CD4-positive, alpha-beta T cell treated with Interferon gamma for 1 hour (primary cell): ENCODE measurements at places on chromosomes 2 and 18.
A peak's percentile ranks its signal among the peaks of the same experiment; 100 is the strongest.

DNA sequence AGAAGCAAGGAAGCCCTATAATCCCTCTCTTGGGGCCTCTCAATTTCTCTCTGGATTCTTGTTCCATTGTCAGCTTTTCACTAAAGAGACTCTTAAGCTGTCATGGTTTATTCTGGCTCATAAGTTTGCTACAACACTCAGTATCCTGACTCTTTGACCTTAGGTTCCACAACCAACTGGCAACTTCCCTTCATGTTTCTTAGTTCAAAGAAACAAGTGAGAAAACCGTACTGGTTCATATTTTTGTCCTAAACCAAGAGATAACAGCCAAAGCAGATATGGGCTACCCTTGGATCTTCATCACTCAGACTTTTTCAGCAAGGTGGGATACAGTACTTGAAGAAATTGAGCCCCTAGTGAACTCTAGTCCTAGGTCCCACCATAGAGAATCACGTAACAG, 109.9 kb upstream of the CRIM1 start:
- DNase-seq: no peak

- no peak for DNase-seq
Observed at GRCh38 chr2:45715601-45716379, 64.3 kb downstream of the PRKCE start.

- DNase-seq: peak; percentile 58
Observed at GRCh38 chr2:218063486-218063885, 5.6 kb upstream of the RUFY4 start.

- no peak for DNase-seq
Observed at GRCh38 chr18:28735731-28736130, 558.8 kb upstream of the CDH2 start.

- DNase-seq: no peak
Observed at GRCh38 chr2:241901018-241901380, 31.5 kb downstream of the RTP5 start.

DNA sequence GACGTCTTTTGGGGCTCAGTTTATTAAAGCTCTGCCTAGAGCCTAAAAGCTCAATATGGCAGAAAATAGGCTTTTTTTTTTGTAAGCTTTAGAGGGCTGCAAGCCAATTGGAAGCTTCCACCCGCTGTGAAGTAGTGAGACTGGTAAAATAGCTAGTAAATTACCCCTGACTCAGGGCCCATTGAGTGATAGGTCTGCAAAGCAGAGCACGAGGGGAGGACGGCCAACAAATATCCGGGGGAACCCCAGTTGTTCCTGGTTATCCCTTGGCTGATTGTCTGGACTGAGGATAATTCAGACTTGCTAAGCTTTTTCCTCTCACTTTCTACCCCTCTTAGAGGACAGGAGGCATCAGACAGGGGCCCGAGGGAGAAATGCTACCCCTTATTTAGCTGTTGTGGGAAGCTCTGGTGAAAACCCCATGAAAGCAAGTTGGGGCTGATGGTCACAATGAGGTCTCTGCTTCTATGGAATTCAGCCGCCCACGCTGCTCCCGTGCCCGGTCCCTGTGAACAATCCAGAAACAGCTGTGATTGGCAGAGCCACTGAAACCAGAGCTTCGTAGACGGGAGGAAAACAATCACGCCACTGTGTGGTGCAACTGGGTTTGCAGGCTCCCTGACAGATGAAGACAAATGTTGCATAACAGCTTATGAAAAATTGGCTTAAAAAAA, 141.9 kb upstream of the LGALSL start:
- peak; percentile 27 for DNase-seq

DNA sequence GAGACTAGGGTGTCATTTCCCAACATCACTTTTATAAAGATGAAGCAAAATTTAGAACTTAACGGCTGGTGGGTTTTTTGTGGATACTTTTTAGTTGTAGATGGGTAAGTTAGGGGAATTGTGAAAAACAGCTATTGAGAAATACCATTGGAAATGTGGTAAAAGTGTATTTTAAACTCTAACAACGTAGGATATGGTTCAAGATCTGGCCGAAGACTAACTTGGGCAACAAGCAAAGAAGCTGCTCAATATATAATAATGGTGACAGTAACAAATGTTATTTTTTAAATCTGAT, 1.6 kb downstream of the DNAH7 start:
- DNase-seq: no peak
